ENCODE measurements at places on chromosomes 12 and 14.

DNA sequence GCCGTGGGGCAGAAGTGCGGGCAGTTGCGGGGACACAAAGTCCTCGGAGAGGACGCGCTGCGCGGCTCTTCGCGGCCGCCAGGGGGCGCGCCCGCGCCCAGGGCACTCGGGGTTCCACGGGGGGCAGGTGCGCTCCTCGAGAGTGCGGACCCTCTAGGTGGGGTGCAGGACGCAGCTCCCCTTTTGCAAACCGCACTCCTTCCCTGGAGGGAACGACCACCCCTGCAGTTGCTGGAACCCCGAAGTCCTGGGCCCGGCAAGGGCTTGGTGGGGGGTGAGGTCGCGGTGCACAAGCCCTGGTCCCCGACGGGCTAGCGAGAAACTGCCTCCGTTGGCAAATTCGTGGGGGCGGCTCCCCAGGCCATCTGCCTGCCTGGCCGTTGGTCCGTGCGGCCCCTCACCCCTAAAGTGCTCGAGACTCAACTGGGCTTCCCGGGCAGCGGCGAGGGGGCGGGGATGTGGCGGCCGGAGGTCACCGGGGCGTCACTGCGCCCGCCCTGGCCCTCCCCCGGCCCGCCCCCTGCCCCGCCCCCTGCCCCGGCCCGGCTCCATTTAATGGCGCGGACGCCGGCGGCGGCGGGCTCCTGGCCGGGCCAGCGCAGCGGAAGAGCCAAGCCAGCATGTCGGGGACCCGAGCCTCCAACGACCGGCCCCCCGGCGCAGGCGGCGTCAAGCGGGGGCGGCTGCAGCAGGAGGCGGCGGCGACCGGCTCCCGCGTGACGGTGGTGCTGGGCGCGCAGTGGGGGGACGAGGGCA is at the start of gene ADSS1:
TSS of gene ADSS1 (plus strand) at position 579 of the 756 bp plus-strand sequence. CDS start at position 621, 42 bp downstream.
- DNase-seq: peak; percentile 38

DNA sequence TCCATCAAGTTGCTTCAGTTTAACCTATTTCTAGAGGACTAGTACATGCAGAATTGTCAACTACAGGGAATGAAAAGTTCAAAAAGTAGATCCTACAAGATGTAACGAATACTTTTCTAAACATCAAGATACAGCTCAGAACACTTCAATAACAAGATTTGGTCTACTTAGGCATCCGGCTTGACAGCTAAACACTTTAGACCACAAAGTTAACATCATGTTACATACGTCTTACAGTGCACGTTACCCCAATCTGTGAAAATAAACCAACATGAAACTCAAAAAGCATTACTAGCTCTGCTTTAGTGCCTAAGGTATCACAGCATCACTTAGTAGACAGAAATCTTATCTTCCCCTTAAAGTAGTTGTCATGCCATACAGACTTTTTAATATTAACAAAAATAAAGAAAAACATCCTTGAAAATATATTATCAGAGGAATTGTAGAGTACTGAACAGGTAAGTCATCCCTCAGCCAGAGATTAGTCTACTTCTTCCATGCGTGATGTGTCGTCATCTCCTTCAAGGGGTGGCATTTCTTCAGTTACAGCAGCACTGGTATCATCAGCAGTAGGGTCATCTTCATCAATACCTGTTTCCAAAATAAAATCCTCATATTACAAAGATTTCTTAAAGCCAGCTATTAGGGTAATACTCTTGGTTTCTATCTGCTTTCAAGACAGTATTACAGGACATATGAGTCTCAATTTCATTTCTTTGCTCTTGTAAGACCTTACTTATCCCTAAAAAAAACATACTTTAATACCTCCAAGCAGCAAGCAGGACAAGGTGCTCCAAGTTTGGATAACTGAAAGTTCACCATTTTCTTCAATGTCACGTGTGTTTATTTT is 5.4 kb downstream of the HSP90AA1 start:
- no peak for DNase-seq

- DNase-seq: peak; percentile 77
Measured at GRCh38 chr12:66453120-66453519, 150.8 kb downstream of the HELB start.

DNA sequence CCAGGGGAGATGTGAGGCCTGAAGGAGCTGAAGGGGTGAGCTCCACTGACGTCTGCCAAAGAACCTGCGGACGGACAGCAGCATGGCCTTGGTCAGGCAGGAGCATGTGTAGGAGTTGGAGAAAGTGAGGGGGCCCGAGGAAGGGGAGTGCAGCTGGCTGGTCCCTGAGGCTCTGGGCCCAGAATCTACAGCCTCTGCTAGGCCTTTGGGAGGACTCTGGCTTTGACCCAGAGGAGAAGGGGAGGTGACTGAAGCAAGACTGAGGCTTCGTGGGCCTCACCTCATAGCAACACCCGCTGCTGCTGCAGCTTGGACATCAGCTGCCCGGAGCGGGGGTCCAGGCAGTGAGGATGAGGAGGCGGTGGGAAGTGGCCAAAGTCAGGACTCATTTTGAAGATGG is 216.6 kb upstream of the FKBP4 start:
- no peak for DNase-seq

GRCh38 chr12:98470469-98471082 is 44.8 kb upstream of the TMPO start:
- DNase-seq: no peak

GRCh38 chr12:112419297-112420133 is 768 bp downstream of the PTPN11 start:
- no peak for DNase-seq

- DNase-seq: no peak
Measured at GRCh38 chr12:1360441-1361210, 233.8 kb downstream of the FBXL14 start.

- no peak for DNase-seq
Measured at GRCh38 chr14:89953602-89954001, 928 bp downstream of the EFCAB11 start.

DNA sequence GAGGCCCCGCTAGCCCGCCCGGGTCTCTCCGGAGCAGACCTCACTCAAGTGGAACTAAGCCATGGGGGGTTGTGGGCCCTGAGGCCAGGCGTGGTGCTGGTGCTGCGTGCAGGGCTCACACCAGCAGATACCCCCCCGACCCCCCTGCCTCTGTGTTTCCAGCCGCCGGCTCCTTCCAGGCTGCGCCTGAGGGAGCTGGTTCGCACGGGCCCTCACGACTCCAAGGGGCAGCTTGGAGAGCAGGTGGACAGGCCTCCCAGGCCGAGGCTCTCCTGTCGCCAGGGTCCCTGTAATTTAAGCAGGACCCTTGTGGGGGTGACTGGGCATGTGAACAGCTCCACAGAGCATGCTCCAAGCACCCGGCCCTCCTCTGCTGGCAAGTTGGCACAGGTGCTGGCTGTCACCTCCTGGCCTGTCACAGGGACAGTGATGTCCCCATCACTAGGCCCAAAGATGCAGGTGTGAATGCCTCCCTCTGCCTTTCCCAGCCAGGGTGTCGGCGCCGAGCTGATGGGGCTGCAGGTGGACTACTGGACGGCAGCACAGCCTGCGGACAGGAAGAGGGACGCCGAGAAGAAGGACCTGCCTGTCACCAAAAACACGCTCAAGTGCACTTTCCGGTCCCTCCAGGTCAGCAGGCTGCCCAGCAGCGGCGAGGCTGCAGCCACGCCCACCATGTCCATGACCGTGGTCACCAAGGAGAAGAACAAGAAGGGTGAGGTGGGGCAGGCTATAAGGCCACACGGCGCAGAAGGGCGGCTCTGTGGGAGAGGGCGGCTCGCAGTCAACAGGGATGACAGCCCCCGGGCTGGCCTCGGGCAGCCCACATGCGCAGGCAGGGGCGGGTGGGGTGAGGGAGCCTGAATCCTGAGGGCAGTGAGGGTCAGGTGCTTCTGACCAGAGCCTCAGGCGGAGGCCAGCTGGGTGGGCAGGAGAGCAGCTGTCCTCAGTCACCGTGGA is 5.9 kb upstream of the TEX22 start:
- DNase-seq: no peak

DNA sequence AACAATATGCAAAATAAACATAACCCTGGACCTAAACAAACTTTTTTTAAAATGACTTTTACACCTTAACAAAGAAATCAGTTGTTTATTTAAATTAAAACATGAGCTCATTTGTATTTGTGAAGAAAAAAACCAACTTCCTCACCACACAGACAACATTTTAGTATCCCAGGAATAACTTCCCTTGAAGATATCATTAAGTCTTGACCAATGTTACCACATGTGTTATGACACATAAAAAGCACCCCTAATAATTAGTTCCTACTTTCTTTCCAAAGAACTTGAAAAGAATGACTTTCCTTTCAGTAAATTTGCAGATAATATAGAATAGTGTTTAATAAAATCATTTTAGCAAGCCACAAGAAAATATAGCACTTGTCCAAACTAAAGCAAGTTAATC is 42.4 kb downstream of the DUSP16 start:
- no peak for DNase-seq

- DNase-seq: peak; percentile 84
Measured at GRCh38 chr12:72141381-72141780, 130.8 kb upstream of the TRHDE start.

- no peak for DNase-seq
Measured at GRCh38 chr14:61530896-61531295, 164.4 kb upstream of the HIF1A start.

GRCh38 chr14:71358209-71358931 is 451.1 kb downstream of the PCNX1 start:
- DNase-seq: no peak

GRCh38 chr12:104219908-104220404 is 4.4 kb downstream of the TXNRD1 start:
- peak; percentile 88 for DNase-seq

DNA sequence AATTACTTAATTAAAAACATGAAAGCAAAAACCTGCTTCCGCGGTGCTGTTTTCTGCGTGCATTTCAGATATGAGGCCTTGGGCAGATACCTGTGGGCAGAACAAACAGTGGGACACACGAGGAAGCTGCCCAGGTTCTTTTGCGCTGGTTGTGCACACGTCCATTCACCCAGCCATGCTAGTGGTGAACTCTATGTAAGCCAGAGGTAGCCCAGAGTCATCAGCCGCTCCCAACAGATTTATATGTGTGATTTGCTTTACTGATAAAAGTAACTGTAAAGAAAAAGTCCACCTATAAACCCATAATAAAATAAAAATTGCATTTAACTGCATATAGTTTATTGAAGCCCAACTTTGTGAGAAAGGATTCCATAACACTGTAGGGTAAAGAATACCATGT is 47.1 kb upstream of the TMEM260 start:
- DNase-seq: no peak

GRCh38 chr12:110791589-110791988 is 48.9 kb upstream of the PPP1CC start:
- DNase-seq: no peak

DNA sequence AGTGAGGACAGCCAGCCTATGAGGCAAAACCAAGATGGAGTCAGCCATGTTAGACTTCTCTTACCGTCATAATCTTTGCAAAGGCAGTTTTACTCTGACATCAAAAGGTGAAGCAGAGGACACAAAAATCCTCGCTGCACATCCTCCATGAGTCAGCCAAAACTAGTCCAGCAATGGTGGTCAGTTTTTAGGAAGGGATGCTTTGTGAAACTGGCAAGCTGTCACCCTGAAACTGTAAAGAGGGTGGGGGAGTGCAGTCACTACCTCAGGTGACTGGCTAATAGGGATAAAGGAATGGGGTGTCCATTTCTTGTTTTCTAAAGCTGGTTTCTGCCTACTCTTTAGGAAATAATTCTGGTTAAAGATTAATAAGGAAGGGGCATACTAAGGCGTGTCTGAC is 5.4 kb upstream of the CIPC start:
- no peak for DNase-seq

GRCh38 chr12:92927436-92928281 is 1.4 kb downstream of the EEA1 start:
- DNase-seq: no peak

DNA sequence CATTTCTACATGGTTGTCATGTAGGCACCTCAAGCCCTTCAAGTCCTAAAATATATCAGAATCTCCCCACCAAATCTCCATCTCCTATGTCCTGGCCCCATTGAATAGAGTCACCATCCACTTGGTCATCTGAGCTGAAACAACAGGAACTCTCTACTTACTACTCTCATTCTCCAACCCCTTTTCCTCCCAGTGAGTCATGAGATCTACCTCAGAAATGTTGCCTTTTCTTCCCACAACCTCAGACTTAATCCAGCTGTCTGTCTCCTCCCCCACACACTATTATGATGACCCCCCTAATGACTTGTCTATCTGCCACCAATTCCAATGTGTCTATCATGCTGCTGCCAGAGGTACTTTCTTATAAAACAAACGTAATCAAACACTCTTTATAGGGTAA is 72.3 kb upstream of the TMEM263 start:
- no peak for DNase-seq

DNA sequence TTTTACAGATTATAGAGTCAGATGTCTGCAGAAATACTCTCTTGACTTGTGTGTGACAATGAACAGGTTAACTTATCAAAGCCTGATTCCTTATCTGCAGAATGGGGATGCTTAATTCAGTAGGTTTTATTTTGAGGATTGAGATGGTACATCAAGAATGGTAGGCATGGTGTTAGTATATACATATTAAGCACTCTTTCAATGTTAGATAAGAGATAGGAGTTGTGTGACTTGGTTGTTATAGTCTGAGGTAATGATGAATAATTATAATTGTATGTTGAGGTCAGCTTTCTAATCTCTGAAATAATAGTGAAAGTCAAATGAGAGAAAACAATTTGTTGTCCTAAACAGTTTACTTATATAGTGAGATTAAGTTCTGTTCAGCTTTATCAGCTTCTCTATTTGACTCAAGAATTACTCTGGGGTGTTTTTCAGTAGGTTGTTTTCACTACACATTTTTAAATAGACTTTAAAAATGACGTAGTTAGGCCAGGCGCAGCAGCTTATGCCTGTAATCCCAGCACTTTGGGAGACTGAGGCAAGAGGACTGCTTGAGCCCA is 11.9 kb downstream of the PALS1 start:
- DNase-seq: no peak

- no peak for DNase-seq
Measured at GRCh38 chr12:72274931-72275330, 2.8 kb downstream of the TRHDE start.

- DNase-seq: no peak
Measured at GRCh38 chr12:46432325-46432724, 59.8 kb upstream of the SLC38A2 start.

- DNase-seq: no peak
Measured at GRCh38 chr12:44839785-44840184, 36.3 kb downstream of the NELL2 start.

GRCh38 chr12:122235741-122236140 is 9.9 kb upstream of the DIABLO start:
- DNase-seq: no peak

DNA sequence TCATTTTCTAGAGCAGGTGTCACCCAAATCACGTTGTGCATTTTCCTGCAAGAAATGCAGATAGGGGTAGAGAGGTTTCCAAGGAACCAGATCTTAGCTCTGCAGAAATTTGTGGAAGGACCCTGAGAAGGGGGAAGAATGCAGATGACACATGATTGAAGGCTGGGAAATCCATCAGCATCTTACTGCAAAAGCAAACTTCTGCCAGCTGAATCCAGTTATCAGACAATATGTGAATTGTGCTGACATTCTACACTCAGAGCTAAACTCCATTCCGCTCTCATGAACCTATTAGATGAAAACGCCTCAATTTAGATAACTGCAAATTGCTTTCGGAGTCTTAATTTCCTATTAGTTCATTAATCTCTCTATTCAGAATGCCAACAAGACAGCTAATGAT is 211.3 kb upstream of the NOS1 start:
- DNase-seq: no peak

Data from NCI-H1105 treated with DMSO at 0.1 percent for 48 hours (cell line).